ENCODE measurements at places on chromosomes 5 and 9.

GRCh38 chr9:88278036-88278435, 110.2 kb upstream of the SPIN1 start:
- DNase-seq: no peak

DNA sequence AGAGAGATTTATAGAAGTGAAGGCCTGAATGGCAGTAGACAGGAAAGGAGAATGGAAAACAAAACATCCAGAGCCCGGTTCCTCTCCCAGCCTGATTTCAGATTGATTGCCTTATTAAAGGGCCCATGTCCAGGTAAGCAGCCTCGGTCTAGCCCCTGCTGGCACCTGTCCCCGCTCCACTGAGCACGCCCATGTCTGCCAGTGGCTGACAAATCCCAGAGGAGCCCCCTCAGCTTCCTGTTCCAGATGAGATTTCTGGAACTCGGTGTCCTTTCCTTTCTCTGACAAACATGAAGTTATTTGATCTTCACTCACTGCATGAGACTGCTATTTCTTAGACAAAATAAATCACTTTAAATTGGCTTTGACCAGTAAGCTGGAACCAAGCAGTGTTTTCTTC, 187.0 kb upstream of the ADCY2 start:
- DNase-seq: no peak

DNA sequence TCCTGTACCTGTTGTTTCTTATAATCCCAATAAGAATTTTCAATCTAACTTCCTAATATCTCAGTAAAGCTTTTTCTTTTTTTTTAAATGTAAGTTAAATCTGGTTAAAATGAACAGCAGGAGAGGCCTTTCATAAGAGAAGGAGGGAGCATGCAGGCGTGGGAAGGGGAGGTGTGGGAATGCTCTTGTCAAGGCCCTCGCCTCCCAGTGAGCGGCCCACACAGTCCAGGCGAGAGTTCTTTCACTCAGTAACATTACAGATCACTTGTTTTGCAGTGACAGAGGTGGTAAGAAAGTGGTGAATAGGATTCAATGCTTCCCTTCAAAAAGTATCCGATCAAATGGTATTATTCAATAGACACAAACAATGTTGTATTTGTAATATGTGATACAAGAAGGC, 125.0 kb downstream of the EPB41L4A start:
- no peak for DNase-seq

- no peak for DNase-seq
These were observed 3.0 kb downstream of the TLE4 start for GRCh38 chr9:79574781-79575180.

GRCh38 chr9:136958898-136959850, 7.1 kb downstream of the LCN12 start:
- no peak for DNase-seq

GRCh38 chr5:77379558-77380061, 112.5 kb downstream of the WDR41 start:
- no peak for DNase-seq

DNA sequence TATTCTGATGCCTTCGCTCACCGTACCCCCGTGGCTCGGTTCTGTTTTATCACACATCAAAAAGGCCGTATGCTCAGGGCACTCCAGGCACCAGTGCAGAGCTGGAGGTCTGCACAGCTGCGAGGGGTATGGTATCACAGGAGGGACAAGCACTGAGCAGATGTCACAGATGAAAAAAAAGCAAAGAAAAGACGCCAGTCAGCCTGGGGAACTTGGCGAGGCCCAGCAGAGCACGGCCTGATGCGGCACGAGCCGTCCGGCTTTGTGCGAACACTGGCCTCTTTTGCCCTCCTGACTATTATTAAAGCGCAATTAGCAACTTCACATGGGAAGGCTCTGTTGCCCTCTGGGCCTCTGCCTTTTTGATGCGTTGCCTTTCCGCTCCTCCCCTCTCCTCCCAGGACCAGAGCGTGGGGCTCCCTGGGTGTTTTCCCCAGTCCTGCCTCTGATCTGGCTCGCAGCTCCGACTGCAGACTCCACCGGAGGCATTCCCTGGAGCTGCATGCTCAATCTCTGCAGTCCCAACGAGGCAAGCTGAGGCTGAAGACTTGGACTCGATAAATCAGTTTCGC, 44.4 kb downstream of the AK8 start:
- no peak for DNase-seq

DNA sequence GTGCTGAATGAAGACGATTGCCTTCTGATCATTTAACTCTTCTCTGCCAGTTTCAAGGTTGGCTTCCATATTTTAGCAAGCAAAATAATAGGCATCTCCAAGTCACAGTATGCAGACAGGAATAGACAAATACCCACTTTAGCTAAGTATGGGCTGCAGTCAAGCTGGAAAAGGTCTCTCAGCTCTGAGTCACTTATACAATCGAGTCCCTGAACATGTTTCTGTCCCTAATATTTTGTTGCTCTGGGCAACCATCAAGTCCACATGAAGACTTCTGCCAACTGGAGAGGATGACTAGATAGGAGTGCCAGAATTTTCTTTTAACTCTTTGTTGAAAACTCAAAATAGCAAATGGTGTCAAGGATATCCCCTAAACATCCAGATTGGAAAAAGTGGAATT, 575.3 kb downstream of the RAB3C start:
- DNase-seq: no peak

DNA sequence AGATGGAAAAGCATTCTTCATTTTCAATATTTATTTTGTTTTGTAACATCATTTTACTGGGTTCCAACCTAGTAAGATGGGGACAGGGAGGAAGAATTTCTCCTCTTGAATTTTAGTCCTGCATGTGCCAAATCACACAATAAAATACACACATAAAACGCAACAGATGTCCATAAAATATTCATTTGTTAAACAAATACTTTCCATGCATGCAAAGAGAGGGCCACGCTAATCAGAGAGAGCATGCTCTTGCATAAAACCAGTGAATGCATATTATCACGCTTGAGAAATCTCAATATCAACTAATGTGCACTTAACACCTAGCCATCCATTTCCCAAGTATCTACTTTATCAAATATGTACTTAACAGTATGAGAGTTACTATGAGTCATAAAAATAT, 212.6 kb upstream of the TARS1 start:
- no peak for DNase-seq

GRCh38 chr9:81848472-81848871, 79.8 kb upstream of the SPATA31D4 start:
- no peak for DNase-seq

DNA sequence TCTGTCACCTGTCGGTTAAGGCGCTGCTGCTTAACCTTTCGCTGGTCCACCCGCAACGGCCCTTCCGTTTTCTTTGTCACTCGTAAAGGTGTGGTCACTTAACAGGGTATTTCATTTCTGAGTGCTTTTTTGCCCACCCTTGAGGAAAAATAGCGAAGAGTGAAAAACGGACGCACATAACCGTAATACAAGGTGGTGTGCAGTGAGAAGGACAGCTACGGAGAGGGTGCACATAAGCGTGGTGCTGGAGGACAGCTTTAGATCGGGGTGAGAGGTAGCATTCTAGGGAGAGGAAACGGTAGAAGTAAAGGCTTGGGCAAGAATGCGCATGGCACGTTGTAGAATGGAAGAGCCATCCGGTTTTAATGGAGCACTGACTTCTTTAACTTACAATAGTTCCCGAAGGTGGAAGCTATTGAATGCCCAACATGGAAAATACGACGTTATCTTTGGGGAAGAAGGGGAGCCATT, 761 bp downstream of the CCT5 start:
- DNase-seq: no peak

DNA sequence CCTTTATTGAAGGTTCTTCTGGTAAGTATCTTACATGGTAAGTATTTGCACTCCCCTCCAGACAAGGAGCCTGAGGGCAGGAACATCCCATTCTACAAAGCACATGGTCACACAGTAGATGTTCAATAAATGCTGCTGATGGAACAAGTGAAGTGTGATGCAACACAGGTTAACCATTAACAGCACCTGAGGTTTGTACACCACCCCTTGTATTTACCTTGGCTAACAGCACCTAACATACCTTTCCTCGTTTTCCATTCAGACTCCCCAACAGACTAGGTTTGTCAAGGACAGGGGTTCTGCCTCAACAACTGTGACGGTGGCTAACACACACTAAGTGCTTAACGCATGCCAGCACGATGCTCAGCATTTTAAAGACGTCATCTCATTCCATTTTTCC, 213.6 kb downstream of the MAPKAP1 start:
- DNase-seq: no peak

- DNase-seq: no peak
These were observed 38.0 kb upstream of the CCDC152 start for GRCh38 chr5:42718591-42718990.

DNA sequence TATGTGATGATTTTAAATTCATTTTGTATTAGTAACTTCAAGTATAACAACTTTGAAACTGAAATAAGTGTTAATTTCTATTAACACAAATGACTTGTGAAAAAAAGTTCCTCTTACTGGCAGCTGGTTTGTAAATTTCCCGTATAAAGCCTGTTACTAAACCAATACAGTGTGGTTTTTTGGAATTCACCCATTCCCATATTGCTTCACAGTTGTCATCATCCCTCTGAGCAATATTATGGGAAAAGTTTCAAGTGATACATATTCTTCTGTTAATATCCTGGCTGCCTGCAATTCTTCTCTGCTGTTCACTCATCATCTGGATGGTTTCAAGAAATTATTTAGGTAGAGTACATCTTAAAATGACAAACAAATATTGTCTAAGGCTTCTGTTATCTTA, 1185.1 kb upstream of the C9orf72 start:
- DNase-seq: no peak

DNA sequence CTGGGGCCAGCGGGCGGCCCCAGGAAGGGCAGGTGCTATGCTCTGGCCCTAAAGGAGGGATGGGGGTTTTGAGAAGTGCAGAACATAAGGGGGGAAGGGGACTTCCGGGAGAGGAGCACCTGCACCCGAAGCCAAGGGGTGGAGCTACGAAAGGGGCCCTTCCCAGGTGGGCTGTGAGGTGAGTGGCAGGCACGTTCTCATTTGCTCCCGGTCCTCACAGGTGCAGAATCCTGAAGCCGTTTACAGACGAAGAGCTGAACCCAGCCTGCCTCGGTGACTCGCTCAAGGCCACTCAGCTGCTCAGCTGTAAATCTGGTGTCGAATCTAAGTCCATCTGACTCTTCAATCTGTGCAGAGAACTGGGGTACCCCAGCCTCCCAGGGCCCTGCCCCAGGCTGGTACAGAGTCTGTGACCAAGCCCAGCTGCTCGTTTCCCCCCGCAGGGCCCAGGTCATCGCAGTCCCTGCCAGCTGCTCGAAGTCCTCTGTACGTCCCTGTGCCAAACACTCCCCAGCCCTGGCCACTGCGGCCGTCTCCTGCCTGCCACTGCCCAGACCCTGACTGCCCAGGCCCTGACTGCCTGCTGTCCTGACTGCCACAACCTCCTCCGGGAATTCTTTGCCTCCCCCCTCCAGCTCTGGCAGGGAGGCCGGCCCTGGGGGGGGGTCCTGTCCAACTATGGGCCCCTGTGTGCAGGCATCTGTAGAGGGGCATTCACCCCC, 53.8 kb upstream of the RXRA start:
- no peak for DNase-seq

GRCh38 chr5:76256116-76256889, 146.8 kb upstream of the IQGAP2 start:
- DNase-seq: peak; percentile 27

GRCh38 chr9:95852059-95853032, 23.1 kb upstream of the ERCC6L2 start:
- no peak for DNase-seq

DNA sequence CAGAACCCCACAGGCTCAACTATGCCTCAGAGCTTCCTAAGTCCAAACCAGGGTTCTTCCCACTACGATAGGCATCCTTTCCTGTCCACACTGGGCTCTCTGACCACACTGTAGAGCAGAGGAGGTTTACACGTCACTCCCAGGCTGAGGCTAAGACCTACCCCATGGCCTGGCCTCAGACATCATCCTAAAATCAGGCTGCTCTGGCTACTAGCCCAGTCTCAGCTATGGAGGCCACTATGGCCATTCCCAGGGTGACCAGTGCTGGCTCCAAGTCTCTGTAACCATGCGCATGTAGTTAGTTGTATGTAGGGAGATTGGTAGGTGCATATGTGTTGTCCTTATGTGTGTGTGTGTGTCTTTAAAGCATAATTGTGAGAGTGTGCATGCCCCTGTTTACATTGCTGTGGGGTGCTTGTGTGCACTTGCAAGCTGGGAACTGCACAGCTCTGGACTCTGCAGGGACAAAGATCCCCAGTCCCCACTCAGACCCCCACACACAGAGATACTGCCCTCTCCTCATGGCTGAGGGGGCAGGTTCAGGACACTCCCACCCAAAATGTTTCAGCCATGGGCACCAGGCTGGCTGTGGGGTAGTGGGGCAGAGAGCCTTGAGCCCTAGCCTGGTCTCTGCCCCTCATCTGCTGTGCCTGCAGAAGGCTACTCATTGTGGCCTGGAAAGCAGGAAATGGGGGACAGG, 12.3 kb downstream of the PDLIM4 start:
- DNase-seq: no peak

- DNase-seq: no peak
These were observed 13.0 kb downstream of the ACTL7B start for GRCh38 chr9:108842610-108843295.

DNA sequence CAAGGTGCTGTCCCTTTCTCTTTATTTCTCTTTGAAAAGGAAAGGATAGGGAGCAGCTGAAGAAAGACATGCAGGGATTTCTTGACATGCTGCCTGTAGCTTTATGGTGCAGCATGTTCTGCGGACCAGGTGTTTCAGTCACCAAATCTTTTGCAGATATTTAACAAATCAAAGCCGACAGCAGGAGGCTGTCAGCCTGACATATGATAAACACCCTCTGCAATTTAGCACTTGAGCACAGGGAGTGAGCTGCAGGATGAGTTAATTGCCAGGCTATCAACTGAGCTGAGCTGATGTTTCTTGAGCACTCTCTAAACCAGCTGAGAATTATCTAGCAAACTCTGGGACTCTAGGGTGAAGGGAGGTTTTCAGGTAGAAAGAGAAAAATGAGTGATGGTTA, 212.8 kb upstream of the ATP10B start:
- DNase-seq: no peak

DNA sequence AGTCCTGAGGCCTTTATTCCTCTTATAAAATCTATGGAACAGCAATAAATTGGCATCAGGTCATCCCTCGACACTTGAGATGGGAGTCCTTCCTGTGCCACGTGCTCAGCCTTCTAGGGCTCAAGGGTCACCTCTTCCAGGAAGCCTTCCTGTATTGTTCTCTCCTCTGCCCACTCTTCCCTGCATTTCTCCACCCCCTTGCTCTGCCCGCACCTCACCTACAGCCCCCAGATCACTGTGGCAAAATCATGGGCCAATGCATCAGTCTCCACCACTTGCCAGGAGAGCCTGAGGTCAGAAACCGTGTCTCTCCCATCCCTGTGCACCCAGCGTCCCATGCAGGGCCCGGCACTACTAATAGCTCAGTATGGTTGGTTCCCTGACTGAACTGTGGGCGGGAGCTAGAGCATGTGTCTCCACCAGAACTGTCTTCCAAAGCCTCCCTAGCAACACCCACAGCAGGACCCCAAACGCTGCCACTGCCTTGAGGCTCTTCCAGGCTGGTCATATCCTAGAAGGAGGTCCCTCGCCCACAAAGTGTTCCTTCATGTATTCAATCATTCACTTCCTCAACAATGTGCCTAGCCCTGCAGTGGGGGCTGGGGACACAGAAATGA, 13.5 kb downstream of the DUSP1 start:
- no peak for DNase-seq

- DNase-seq: no peak
These were observed 188.5 kb downstream of the DAB2IP start for GRCh38 chr9:121839726-121840500.
